ENCODE measurements at places on chromosomes 6 and 20. TPM values are rescaled to one million over a fixed set of nuclear protein-coding genes. Genes with fewer than 3 reads are reported as not detected.

The NRSN1 gene
- total RNA-seq, result 0.64 TPM

The SIM1 gene
- 0.16 TPM for total RNA-seq

The TMEM74B gene
- total RNA-seq, result 2.0 TPM

- DNase-seq, result no peak
These were observed 5.7 kb downstream of the COMMD7 start for GRCh38 chr20:32737371-32738223.

DNA sequence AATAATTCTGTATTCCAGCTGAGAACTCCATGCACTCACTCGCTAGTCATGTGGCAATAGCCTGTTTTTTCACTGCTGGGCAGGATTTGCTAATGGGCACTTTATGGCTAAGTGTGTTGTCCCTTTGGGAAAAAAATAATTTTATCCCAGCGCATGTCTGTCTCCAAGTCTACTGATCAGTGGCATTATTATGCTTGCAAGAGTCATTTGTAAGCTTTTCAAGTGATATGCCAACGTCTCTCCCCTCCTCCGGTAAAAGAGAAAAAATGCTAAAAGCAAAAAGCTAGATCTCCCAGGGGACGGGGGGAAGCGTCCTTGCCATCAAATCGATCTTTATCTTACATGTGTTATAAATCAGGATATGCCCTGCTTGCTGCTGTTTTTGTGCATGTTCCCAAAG, 407.7 kb downstream of the CDH26 start:
- DNase-seq, result no peak
